GM04503 (cell line): ENCODE measurements at places on chromosomes 7 and 10.

DNA sequence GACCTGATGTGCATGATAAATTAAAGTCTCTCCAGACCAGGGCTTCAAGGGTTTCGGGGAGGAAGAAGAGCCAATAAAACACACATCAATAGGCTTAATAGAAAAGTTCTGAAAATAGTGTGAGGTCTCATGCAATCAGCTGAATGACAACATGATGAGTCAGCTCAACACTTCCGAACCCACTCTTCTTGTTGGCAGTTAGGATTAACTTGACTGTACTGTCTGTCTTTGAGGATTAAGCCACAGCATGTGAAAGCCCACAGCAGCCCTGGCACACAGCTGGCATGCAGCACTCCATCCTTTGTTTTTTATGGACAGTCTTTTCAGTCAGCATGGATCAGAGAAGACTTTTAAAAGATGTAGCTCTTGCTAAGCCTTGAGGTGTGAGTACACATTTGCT lies 526.9 kb upstream of the VSTM2A start:
- DNase-seq = no peak

- DNase-seq = no peak
Observed at GRCh38 chr10:101103430-101103829, 27.7 kb upstream of the TLX1 start.

- DNase-seq = no peak
Observed at GRCh38 chr10:128073890-128074289, 52.3 kb downstream of the MKI67 start.

GRCh38 chr10:119549247-119549999 lies 6.9 kb upstream of the RGS10 start:
- DNase-seq = no peak

DNA sequence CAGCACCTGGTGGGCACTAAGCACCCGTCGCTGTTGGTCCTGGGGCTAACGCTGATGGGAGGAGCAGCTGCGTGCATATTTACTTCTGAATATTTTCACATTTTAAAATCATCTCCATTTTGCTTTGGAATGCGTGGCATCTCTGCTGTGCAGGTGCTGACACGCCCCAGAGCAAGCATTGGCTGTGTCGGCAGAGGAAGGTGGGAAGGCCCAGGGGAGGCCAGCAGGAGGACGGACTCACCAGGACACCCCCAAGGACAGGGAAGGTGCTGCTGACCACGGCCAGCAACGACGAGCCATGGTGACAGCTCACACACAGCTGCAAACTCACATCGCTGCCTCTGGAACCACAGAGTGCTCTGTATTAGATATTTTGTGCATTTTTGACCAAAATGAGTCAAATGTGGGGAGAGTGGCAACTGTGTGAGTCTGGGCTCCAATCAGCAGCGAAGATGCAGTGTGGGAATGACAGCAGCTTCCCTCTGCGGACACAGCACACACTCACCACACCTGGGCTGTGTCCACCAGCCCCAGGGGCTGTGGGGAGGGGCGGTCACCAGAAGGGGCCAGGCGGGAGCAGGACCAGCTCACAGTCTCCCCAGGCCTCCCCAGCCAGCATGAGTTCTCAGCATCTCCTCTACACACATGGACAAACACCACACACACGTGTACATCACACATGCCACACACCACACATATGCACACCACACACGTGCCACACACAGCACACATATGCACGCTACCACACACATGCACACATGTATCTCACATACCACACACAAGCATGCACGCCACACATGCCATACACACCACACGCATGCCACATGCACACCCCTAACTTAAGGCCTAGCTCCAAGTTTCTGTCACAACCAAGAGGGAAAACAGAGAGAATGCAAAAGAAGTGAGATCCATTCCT lies 58.2 kb downstream of the PTPRN2 start:
- DNase-seq = no peak

DNA sequence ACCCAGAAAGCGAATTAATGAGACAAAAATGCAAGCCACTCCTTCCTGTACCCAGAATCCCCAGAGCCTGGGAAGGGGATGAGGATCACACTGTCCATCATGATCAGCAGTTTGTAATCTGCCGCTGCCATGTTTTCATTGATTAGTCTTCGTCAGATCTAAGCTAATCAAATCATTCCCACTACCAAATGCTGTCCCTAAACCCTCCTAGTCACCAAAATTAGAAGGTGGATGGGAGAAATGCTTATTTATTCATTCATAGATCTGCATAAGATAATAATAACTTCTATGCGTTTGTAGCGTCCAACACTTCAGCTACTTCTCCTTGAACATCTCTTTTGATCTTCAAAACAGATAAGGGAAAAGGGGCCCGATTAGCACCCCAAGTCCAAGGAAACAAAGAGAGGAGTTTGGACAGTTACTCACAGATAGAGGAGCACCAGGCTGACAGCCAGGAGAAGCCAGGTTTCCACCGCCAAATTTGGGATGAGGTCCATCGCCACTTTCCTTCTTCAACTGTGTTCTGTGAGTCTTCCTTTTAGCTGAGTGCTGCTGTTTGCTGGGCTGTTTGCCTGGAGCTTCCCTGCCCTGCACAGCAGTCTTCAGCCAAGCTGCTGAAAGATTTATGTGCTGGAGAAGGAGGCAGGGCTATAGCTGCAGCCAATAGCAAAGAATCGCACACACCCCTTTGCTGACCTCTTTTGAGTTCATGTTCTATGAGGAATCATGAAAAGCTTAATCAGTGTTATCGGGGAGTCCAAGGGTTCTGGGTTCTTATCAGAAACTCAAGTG lies at the start of gene CYP3A5:
CYP3A5 (minus strand) TSS at position 597 of the 792 bp plus-strand sequence; CDS start at position 497, 100 bp downstream.
- DNase-seq = no peak

DNA sequence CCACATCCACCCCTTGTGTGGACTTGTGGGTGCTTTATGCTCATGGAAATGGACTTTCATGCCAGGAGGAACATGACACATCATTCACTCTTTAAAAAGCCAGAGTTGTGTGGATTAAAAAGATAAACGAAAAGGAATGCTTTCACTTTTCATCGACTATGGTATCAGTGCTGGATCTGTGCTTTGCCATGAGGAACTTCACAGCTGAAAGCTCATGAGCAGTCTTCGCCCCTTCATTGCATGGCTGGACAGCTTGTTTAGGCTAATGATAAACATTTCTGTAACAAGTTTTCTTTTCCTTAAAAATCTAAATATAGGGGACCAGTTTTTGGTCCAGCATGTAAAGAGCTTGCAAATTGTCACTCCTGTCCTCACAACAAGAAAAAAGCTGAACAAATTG lies 173.6 kb upstream of the NPS start:
- no peak for DNase-seq

DNA sequence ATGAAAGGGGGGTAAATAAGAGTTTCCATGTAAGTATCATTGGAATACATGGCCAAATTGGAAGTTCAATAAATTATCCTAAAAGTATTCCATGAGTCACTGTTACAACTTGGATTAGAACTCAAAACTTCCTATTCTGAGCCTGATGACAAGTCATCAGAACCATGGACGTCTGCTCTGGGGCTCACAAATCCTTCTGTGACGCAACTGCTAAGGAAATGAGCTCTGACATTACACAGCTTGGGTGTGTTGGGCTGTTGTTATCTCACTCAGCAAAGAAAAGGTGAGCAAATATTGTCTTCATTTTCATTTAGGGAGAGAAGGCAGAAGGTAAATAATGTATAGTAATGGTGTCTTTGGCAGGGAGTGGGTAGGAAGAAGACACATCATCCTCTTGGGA lies 214.8 kb upstream of the ADO start:
- DNase-seq = no peak

- DNase-seq = no peak
Observed at GRCh38 chr10:92751534-92751811, 61.7 kb downstream of the HHEX start.

GRCh38 chr7:115410972-115411686 lies 489.2 kb downstream of the MDFIC start:
- no peak for DNase-seq

GRCh38 chr10:11156480-11156879 lies 138.8 kb downstream of the CELF2 start:
- no peak for DNase-seq

DNA sequence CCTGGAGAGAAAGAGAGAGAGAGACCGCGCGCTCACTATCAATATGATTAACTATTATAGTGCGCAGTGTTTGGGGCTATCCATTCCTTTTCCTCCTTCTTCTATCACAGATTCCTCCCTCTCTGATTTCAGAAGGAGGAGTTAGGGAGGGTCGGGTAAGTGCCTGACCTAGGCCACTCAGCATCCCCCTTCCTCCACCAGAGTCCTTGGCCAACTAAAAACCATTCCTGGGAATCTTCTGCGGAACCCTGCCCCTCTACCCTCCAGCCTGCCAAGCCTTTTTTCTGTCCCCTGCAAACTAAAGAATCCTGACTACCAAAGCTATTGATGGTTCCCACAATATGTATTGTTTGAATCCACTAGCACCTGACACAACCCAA lies 256.2 kb upstream of the NFE2L3 start:
- no peak for DNase-seq

GRCh38 chr7:138666385-138666784 lies 34.8 kb downstream of the SVOPL start:
- DNase-seq = no peak

GRCh38 chr7:66847879-66848790 lies 72.9 kb upstream of the TMEM248 start:
- no peak for DNase-seq

DNA sequence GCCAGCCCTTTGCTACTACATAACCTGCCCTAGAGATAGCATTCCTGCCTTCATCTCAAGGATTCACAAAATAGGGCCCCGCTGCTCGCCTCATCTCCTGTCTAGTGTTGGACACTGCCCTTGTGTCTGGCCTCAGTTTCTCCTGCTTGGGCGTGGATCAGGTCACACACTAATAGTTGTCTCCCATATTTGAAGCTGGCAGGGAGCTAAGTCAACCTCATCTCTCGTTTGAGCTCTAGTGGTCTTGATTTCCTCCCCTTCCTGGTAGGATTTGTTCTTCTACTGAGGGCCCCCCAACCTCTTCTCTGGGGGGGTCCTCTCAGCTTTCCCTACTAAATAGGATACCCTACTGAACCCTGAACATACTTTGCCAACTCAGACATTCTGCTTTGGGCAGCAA lies 42.2 kb downstream of the ADCYAP1R1 start:
- no peak for DNase-seq

GRCh38 chr7:159008417-159008816 lies 136.2 kb downstream of the VIPR2 start:
- DNase-seq = no peak

GRCh38 chr7:105731042-105731441 lies 145.4 kb downstream of the ATXN7L1 start:
- no peak for DNase-seq

- no peak for DNase-seq
Observed at GRCh38 chr7:94525923-94526322, 16.3 kb downstream of the CASD1 start.

GRCh38 chr10:69069090-69070042 lies 18.5 kb upstream of the SRGN start:
- DNase-seq = no peak

GRCh38 chr7:87220734-87221215 lies 1.2 kb upstream of the TMEM243 start:
- DNase-seq = no peak

DNA sequence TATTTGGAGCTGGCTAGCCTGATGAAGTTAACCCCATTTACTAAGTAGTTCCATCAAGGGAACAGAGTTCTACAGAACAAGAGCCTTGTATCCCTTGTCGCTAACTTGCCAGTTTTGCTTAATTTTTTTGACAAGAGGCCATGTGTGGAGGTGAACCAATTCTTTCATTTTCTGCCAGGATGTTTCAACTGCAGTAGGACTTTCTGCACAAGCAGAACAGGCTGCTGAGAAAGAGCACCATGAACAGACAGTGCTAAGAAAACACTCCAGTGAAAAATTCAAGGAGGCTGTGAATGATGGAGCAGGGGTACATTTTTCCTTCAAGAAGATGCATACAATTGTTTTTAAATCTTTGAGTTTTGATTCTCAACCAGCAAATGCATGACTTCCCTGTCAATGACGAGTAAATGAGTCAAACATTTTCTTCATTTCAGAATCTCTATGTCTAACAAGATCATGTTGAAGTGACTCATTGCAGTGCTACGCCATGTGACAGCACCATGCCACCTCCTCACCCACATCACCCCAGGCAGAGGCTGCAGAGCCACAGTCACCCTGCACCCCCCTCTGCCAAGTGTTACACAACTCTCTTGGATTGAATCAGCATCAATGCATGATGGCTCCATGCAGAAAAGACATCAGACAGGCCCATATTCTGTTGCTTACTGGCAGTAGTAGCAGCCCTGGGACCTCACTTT lies 193.1 kb downstream of the COBL start:
- peak; percentile 87 for DNase-seq

- no peak for DNase-seq
Observed at GRCh38 chr7:158029509-158029908, 558.1 kb downstream of the PTPRN2 start.

DNA sequence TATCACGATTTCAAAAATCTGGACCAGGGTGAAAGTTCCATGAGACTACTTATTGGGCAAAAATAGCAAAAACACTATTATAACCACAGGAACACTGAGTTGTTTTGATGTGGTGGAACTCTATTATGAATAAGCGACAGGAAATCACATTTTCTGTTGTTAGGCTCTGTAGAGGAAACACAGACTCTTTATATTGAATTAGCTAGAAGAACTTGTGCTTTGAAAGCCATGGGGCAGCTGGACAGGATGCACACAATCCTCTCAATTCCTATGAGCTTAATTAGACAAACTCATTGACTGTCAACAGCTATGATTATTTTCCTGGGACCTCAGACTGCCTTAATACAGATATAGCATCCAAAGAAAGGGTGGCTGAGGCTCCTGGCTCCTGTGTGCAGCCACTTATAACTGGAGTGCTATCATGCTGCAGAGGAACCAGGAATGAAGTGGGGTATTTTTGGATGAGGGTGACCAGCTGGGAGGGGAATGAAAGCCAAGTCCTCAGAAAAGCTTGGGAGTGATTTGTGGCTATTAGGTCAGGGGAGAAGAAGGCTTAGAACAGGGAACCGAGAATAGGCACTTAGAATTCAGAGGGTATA lies 657.3 kb downstream of the TYW1 start:
- no peak for DNase-seq

GRCh38 chr7:16033233-16033632 lies 346.8 kb upstream of the MEOX2 start:
- DNase-seq = no peak

GRCh38 chr7:133846203-133846945 lies 280.8 kb upstream of the LRGUK start:
- DNase-seq = no peak
